ENCODE measurements at places on chromosomes 12 and 14.

GRCh38 chr12:124388679-124389137, 93.8 kb downstream of the RFLNA start:
- DNase-seq: peak; percentile 24

- no peak for DNase-seq
These were observed 9.8 kb downstream of the KMT5A start for GRCh38 chr12:123393747-123394146.

GRCh38 chr14:65791191-65791981, 378.9 kb downstream of the FUT8 start:
- DNase-seq: no peak

DNA sequence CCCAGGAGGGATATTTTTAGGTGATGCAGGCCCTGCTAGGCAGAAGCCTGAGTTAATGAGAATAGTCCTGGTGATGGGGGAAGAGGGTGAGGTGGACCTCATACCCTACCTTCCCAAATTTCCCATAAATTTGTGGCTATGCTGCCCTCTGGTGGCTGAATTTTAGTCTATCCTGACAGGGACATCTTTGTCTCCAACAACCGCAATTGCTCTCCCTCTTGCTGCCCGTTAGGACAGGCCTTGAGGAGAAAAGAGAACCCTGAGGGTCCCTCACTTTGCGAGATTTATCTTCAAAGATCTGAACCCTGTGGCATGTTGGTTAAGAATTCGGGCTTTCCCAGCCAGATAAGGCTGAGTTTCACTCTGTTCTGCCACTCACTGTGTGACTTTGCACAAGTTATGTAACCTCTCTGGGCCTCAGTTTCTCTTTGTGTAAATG, 9.8 kb upstream of the ZNF385A start:
- peak; percentile 54 for DNase-seq
